ENCODE measurements at places on chromosomes 2 and 18.
A peak's percentile ranks its signal among the peaks of the same experiment; 100 is the strongest.

DNA sequence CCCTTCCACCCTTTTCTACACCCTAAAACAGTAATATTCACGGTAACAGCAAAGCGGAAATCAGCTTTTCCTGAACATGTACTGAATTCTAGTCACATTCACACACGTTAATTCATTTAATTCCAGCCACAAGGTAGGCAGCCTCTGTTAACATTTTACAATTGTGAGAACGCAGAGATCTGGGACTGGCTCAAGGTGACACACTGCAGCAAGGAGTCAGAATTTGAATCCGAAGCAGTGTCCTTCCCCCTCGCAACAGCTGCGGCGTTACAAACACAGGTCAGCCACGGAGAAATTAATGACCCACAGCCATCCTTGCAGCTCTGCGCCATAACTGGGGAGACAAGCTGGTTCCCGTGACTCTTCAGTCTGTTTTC is 818 bp upstream of the SLC20A1 start:
- DNase-seq, result no peak

- DNase-seq, result no peak
These were observed 13.9 kb downstream of the ARPC2 start for GRCh38 chr2:218230882-218231281.

DNA sequence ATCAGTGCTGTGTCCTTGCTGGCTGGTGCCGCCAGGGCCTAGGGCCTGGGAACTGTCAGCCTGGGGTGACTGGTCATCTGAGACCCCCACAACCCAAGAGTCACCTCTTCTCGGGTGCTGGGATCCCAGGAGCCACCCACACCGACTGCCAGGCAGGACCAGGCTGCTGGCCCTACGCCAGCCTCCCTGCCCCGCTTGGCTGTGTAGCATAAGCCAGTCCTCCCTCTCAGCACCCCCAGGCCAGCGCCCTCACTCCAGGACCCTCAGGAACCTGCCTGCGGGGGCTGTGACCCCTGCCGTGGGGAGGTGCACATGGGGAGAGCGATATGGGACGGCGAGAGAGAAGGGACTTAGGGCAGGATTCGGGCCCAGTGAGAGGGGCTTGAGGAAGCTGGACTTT is 9.5 kb downstream of the ARHGEF4 start:
- DNase-seq, result no peak

DNA sequence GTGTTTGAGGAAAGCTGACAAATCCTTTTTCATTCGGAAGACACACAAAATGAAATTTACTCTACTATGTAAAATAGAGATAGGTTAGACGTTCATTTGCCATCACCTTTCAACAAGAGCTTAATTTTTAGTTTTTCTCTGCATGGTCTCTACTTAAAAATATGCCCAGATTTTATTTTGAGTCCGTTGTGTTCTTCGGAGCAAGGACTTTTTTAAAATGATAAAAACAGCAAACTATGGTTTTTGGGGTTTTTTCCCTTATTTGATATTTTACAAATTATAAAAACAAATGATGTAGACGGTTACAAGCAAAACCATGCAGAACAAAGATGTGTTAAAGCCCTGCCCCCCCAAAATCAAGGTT is 53.3 kb upstream of the RBM44 start:
- DNase-seq, result no peak

DNA sequence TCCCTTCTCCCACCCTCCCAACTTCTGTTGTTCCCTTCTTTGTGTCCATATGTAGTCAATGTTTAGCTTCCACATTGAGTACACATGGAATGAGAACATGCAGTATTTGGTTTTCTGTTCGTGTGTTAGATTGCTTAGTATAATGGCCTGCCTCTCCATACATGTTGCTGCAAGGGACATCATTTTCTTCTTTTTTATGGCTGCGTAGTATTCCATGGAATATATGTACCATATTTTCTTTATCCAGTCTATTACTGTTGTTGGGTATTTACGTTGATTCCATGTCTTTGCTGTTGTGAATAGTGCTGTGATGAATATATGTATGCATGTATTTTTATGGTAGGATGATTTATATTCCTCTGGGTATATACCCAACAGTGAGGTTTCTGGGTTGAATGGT is 42.0 kb downstream of the NUP35 start:
- DNase-seq, result no peak

DNA sequence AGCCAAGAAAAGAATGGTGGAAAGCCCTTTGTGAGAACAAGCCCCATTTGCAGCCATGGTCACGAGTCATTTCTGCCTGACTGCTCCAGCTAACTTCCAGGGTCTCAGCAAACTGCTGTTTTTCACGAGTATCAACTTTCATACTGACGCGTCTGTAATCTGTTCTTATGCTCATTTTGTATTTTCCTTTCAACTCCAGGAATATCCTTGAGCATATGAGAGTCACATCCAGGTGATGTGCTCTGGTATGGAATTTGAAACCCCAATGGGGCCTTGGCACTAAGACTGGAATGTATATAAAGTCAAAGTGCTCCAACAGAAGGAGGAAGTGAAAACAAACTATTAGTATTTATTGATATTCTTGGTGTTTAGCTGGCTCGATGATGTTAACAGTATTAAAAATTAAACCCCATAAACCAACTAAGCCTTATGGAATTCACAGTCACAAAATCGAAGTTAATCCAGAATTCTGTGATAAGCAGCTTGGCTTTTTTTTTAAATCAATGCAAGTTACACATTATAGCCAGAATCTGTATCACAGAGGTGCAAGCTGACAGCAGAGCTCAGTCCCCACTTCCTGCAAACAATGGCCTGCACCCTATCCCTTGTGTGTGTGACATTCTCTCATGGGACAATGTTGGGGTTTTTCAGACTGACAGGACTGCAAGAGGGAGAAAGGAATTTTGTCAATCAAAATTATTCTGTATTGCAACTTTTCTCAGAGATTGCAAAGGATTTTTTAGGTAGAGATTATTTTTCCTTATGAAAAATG is 26.1 kb downstream of the SLC14A1 start:
- DNase-seq, result no peak

DNA sequence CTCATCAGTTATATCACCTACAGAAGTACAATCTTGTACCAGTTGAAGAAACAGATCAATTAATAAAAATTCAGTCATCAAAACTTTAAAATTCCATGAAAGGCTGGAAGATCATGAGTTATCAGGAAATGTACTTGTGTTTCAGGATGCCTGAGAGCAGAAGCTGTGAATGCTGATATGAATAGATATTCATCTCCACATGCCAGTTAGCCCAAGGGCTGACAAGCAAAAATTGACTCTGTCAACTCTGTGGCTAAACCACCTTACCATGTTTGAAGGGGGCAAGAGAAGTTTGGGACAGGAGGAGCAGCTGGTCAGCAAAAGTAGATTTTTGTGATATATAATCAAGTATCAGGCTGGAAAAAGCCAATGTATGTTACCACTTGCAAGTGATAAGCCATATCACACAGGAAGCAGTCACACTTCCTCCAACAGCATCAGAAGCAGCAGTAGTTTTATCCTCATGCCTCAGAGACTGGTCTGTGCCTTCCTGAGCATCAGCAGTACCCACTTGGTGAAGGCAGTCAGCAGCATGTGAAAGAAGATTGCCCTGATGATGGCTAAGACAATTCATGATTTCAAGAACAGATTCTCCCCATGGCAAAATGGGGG is 328.2 kb upstream of the CNTNAP5 start:
- DNase-seq, result no peak

DNA sequence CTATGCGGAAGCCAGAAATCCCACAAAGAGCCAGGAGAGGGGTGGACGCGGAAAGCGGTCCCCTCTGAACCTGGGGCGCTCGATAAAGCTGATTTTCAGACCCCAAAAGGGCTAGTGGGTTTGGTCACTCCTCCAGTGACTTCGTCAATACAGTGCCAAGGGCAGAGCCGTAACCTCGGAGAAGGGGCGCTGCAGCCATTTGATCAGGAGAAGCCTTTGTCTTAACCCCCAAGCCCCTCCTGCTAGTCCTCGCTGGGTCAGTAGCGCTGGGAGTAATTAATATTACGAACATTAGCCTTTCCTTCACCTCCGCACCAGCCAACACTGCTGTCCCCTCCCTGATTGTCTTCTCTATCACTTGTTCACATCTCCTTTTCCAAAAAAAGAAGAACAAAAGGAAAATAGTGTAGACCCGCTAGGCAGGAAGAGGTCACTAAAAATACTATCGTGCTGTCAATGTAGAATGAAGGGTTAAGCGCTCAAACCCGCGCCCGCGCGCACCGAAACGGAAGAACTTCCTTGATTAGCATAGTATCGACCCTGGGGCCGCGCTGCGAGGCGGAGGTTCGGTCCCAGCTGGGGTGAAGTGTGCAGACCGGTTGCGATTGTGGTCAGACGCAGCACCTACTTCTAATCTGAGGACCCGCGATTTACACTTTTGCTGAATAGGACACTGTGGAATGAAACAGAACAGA is 63.2 kb upstream of the MAPRE2 start:
- DNase-seq, result peak; percentile 13

DNA sequence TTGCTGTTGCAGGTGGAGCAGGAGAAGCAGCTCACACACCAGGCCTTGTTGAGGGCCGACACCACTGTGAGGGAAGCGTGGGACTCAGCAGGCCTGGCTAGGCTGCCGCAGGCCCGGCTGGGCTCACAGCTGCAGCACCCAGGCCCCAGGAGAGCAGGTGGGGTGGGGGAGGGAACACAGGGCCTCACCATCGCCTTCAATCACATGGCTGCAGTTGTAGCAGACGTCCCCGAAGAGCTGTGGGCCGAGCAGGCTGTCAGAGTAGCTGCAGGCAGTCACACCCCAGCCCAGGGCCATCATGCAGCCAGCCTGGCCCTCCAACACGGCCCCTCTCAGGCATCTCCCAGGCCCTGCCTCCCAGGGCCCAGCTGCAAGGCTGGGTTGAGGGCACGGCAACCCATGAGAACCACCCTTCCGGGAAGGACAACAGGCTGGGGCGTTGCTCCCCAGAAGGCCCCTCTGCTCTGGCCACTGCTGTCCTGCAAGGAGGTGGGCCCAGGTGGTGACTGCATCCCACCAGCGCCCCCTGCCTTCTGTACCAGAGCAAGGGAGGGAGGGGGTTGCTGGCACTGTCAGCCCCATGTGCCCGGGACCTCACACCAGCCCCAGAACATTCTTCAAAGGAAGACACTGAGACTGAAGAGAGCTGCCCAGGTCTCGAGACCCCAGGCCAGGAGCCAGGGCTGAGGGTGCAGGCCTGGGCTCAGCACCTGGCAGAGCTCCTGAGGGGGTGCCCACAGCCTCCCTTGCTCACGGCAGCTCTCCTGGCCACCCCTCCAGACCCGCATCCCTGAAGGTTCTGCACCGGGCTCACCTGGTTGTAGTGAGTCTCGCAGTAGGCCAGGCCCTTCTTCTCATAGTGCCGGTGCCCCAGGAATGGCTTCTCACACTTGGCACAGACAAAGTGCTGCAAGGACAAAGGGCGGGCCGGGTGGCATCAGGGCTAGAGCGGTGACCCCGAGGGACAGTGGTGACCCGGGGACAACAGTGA is 5.6 kb upstream of the GPR17 start:
- no peak for DNase-seq

Measured in thoracic aorta (tissue), 2 donors.